ENCODE measurements at places on chromosomes 12 and 14.

DNA sequence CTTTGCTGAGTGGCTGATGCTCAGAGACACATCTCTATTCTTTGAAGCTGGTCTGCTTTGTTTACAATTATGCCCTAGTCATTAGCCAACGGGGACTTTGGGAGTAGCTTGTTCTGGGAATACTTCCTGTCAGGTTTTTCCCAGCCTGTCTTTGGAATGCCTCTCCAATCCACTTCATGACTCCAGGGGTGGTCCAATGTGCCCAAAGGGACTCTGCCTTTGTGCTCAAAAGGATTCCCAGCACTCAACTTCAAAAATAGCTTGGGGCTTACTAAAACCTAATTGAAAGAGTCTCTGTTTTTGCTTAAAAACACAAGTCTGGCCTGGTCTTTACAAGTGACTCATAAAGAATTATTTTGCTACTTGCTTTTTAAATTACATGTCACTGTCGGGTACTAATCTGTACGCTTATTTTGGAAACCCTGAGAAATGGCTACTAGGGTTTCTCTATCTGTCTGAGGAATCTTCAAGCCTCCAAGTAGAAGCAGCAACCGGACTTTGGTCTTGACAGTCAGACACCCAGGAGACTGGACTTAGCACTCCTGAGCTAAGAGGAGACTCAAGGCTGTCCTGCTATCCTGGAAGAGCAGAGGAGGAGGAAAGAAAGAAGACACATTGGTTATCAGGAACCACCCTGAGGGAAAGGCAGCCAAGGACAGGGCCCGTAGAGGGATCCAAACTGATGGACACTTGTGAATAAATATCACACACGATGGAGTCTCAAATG is 20.7 kb downstream of the PHLDA1 start:
- DNase-seq = no peak

- no peak for DNase-seq
These were observed 52.6 kb upstream of the RIC8B start for GRCh38 chr12:106721915-106722314.

GRCh38 chr14:89007906-89008305 is 183.5 kb downstream of the TTC8 start:
- no peak for DNase-seq

DNA sequence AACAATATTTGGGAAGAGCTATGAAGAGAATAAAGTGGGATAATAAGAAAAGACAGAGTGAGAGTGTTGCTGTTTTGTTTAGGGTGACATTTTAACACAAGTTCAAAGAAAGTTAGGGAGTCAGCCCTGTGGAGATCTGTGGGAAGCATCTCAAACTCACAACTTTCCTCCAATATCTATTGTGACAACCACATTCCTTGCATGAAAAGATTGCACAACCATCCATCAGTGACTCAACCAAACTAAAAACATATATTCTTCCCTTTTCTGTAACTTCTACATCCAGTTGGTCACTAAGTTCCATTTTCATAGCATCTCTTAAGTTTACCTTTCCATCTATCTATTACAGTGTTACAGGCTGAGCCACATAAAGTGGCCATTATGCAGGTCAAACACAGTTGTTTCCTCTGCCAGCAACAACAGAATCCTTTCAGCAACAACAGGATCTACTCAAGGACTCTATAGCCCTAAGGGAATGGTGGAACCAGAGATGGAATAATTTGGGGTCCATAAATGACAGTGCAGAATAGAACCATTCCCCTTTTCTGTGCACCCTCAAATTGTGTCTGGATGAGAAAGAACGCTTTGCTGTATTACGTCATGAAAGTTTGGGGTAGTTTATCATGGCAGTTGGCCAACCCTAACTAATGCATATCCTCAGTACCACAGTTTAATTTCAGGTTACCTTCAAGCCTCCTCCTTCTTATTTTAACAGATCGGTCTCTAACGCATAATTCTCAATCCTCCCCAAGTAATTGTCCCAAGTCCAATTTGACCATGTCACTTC is 118.8 kb downstream of the ST8SIA1 start:
- peak; percentile 43 for DNase-seq

DNA sequence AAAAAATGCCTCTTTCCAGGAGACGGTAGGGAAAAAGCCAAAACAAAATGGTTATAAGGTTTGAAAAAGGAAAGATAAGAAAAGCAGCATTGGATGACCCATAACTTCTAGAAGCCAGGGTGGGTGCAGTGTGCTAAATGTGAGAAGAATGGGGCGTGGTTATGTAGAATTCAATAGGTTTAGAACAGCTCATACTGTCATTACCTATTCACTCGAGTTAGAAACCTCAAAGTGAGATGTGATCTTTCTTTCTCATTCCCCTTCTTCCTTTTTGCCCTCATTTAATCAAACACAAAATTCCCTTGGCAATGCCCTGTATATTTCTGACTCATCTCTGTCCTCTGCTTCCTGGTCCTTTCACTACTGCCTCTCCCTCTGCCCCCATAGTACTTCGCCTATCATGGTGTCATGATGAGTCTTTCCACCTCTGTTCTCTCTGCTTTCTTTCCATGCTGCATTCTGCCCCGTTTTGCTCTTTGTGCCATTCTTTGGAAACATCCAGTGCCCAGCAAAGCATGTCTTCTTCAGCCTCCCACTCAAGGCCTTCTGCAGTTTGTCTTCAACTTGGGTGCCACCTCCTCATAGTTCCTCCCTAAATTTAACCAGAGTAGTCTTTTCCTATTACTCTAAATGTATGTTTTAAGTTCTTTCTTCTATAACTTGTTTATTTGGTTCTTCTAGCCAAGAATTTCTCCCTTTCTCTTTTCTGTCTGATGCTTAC is 496.3 kb downstream of the NRXN3 start:
- no peak for DNase-seq

- no peak for DNase-seq
These were observed 8.3 kb upstream of the C14orf180 start for GRCh38 chr14:104571246-104571645.

DNA sequence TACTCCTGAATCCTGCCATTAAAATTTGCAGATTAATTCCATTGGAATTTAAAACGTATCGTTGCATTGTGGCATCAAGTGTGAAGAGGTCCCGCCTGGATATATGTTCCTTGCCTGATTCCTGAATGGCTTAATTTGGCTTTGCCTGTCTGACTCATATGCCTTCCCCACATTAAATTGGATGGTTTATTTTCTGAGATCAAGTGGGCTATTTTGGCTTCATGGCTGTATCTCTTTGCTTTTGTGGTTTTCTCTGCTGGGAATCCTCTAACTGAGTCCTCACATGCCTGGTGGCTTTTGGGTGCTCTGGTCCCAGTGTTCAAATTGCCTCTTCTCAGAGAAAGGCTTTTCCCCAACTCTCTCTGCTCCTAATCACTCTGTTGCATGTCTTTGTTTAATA is 127.9 kb upstream of the DYRK2 start:
- DNase-seq = no peak

DNA sequence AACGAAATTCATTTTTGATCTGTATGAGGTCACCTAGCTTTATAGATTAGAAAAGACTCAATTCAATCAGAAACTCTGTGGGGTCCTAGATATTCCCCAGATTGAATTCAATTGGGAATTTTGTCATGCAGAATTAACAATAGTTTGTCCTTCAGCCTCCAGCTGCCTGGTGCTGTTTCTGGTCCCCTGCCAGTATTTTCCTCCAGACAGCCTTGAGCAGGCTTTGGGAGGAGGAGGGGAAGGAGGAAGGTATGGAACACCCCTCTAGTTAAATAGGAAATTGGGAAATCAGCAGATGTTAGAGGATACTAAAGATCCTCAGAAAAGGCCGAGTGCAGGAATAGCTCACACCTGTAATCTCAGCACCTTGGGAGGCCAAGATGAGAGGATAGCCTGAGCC is 10.6 kb downstream of the GRIP1 start:
- DNase-seq = no peak

- no peak for DNase-seq
These were observed 33.2 kb upstream of the FZD10 start for GRCh38 chr12:130128790-130129735.

DNA sequence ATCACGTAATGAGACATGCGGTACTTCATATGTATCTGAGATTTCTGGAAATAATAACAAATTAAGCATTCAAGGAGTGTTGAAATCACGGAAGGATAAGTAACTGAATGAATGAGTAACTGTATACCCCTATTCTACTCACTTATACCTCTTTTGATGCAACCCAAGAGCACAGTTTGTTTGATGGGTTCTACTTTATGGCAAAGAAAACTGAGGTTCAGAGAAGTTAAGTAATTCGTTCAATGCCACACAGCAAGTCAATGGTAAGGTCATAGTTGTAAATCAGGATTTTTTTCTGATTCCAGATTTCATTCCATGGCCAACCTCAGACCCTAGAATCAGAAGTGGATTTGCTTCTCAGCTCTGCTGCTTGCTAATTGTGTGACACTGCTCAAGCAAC is 544.5 kb upstream of the TBX3 start:
- DNase-seq = no peak

DNA sequence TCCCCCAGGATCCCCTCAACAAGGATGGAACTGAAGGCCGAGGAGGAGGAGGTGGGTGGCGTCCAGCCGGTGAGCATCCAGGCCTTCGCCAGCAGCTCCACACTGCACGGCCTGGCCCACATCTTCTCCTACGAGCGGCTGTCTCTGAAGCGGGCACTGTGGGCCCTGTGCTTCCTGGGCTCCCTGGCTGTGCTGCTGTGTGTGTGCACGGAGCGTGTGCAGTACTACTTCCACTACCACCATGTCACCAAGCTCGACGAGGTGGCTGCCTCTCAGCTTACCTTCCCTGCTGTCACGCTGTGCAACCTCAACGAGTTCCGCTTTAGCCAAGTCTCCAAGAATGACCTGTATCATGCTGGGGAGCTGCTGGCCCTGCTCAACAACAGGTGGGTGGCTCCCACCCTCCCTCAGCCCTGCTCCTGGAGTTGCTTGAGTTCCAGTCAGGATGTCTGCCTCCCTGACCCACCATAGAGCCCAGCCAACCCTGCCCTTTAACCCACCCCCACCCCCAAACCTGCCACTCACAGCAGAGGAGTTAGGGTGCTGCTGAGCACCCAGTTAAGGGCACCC is 1.4 kb downstream of the ASIC1 start:
- DNase-seq = no peak
